ENCODE measurements at places on chromosomes 2 and 18.
A peak's percentile ranks its signal among the peaks of the same experiment; 100 is the strongest.

DNA sequence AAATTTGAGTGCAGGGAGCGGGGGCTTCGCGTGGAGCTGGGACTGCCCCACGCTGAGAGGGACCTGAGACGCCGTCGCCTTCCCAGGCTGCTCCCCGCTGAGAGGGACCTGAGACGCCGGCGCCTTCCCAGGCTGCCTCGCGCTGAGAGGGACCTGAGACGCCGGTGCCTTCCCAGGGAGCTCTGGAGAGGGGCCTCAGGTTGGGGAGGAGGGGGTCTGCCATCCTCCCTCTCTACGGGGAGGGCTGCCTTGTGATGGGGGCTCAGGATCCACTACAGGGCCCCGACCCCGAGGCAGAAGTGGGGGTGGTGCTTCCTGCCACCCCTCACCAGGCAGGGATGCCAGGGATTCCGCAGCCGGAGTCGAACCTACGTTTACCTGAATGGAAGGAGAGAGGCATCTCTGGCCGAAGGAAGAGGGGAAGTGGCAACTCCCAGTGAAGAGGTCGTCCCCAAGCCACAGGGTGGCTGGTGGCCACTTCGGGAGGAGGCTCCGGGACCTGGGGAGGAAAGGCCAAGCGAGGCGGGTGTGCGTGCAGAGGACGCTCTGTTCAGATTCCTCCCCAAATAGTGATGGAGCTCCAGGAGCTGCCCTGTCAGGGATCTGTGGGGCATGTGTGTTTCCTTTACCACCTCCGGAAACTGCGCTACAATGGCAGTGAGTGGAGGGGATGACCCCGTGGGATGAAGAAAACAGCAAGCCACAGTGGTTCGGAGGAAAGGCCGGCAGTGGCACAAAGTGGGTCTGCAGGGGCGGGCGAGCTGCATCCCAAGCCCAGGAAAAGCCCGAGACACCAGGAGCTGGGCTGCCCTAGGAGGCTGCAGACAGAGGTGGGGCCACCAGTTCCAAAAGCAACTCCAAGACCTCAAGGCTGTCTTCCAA is 108.2 kb upstream of the CTDP1 start:
- no peak for DNase-seq

GRCh38 chr18:8937160-8938094 is 165.1 kb upstream of the NDUFV2 start:
- peak; percentile 64 for DNase-seq

DNA sequence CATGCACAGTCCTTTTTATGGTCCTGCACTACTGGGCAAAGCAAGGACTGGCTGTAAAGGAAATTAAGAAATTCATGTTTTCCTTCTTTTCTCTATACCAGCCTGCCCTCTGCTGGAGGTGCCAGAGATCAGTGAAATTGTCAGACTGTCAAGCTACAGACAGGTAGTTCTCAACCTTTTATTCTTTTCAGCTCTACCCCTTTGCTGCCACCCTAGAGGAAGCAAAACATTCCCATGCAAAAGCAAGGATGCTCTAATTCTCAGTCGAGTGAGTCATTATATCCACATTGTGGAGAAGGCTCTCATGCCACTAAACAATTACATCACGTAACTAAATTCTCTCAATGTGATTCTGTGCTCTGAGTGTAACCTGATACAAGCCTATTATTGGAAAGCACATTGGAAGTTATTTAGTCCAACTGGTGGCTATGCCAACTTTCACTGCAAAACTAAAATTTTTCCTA is 25.0 kb upstream of the RAPGEF4 start:
- DNase-seq, result peak; percentile 96

DNA sequence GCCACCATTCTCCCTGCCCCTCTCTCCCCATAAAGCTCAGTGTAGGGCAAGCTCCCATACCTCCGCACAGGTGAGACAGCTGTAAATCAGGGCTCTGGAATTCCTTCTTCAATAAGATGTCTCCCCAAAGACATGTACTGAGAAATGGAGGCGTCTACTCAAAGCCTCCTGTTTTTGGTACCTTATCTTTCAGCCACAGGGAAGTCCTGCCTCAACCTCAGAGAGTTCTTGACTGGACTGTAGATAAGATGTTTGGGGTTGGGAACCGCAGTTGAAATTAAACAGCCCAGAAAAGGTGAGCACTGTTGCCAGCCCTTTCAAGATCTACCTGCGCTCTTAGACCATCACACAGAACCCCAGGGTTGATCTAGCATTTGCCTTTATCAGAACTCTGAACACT is 1.4 kb upstream of the GALNT14 start:
- DNase-seq, result no peak

DNA sequence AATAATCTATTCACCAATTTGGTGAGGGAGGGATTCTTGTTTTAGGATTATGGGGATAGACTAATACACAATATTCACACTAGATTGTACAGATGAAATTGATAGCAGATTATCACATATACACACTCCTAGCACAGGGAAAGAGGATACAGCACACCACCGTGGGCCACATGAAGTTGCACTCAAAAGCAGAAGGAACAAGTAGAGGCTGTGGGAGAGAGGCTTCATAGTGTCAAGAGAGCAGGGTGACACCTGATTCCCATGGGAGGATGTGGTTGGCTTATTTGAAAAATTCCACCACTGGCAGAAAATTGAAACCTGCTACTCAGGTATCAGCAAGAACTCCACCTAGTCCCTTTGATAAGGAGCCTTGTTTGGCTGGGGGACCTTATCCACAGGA is 395.6 kb downstream of the SPAG16 start:
- DNase-seq, result no peak

- no peak for DNase-seq
These were observed 48.9 kb downstream of the MEP1B start for GRCh38 chr18:32238635-32239268.

DNA sequence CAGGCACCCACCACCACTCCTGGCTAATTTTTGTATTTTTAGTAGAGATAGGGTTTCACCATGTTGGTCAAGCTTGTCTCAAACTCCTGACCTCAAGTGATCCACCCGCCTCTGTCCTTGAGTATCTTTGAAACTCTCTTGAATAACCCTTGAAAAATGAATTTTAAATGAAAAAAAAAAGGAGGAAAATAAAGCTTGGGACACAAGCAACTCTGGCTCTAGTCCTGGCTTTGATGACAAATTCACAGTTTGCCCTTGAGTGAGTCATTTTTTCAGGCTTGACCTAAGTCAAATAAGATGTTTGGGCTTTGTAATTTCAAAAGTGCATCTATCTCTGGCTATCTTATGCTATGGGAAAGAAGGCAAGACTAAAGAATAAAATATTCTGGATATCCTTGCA is 79.0 kb upstream of the TRIB2 start:
- DNase-seq, result peak; percentile 78

DNA sequence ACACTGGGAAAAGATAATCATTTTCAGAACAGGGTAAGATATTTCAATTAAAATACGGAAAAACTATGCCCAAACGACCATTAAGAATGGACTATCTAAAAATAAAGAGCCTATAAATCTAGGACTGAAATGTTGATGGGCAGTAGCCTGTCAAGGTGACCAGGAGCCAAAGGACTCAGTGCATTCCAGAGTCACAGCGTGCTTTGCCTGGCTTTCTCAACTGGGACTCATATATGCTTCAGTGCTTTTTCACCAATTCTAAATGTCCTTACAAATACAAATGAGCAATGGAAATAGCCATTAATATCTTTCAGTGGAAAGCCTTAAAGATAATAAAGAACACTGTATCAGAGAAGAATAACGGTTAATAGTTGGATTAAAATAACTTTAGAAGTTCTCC is 35.4 kb downstream of the PREPL start:
- no peak for DNase-seq

GRCh38 chr2:6883448-6884122 is 6.0 kb downstream of the RSAD2 start:
- no peak for DNase-seq

GRCh38 chr2:201433394-201433995 is 17.8 kb downstream of the TRAK2 start:
- DNase-seq, result no peak

- DNase-seq, result no peak
These were observed 30.2 kb downstream of the DIS3L2 start for GRCh38 chr2:231991664-231992063.

- DNase-seq, result no peak
These were observed 110.6 kb downstream of the MRO start for GRCh38 chr18:50709193-50709592.

DNA sequence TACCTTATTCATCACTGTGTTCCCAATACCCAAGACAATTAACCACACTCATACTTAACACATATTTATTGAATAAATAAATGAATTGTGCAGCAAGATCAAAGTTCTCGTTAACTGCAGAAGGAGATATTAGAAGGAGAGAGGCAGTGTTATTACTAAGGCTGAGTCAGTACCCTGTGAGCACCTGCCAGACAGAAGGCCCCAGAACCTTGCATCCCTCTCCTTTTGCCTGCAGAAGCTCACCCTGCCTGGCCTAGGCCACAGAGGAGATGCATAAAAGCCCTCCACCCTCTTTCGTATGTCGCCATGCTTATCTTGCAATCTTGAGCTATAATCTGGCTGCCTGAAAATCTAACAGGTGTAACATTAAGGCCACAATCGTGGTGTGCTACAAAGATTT is 20.5 kb upstream of the RNF149 start:
- peak; percentile 71 for DNase-seq

GRCh38 chr2:39091543-39091942 is 29.3 kb downstream of the SOS1 start:
- no peak for DNase-seq

- no peak for DNase-seq
These were observed 71.3 kb downstream of the FMNL2 start for GRCh38 chr2:152406119-152406835.

GRCh38 chr2:10732924-10733565 is 11.6 kb downstream of the ATP6V1C2 start:
- DNase-seq, result no peak

DNA sequence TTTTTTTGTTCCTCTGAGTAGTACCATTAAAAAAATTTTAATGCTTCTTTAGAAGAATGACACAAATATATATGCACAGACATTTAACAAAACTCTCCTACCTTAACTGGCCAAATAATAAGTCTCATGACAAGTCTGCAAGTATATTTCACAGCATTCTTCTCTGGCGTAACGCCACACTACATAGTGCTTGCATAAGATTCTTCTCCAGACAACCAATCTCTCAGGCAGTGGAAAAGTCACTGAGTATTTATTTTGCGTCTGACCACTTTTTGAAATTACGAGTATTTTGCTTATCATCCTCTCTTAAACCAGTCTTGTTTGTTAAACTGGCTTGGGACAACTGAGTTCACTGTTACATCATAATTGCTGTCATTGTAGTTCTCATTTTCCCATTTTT is 749.2 kb downstream of the ADCYAP1 start:
- DNase-seq, result no peak

DNA sequence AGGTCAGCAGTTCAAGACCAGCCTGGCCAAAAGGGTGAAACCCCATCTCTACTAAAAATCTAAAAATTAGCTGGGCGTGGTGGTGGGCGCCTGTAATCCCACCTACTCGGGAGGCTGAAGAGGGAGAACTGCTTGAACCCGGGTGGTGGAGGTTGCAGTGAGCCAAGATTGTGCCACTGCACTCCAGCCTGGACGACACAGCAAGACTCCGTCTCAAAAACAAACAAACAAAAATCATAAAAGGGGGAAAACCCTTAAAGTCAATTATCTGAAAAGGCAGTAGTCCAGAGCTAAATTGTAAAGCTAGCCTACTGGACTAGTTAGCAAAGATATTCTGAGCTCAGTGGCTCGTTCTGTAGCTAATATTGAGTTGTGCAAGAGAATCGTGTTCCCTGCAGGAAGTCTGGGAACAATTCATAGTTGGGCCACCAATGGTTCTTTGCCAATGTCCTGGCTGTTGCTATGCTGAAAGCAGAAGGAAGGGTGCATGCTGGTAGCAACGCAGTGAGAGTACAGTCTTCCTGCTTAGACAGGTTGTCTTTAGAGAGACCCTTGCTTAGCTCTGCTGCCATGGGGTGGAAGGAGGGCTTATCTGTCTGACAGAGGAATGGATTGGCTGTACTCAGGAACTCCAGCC is 4.3 kb downstream of the TGOLN2 start:
- DNase-seq, result no peak

DNA sequence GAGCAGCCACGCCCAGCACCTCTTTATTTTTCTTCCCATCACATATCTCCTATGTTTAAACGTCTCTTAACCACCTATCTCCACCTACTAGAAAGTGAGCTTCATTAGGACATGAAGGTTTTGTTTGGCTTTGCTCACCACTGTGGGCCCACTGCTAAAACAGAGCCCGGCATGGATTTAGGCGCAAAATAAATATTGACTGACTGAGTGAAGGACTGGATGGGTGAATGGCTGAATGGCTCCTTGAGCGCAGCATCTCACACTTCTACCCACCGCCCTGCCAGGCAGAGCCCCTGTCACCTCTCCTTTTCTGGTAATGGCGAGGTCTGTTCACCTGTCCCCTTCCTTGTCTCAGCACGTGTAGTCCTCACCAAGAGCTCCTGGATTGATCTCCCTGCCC is 10.1 kb downstream of the CAPG start:
- DNase-seq, result no peak

DNA sequence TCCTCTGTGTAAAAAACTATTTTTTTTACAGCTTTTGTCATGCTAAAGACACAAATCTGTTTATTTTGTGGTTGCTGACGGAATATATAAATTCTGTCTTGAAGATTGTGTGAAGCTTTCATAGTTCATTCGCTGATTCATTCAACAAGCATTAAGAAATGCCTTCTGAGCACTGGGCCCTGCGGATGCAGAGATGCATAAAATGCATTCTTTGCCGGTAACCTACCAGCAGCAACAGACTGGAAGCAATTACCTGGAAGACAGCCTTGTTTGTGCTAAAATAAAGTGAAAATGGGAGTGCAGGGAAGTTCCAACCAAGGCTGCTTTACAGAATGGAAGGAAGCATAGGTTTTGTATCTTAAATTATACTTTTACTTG is 119.7 kb downstream of the PMAIP1 start:
- DNase-seq, result peak; percentile 94

- no peak for DNase-seq
These were observed 49.7 kb downstream of the ARL4C start for GRCh38 chr2:234447189-234447588.

DNA sequence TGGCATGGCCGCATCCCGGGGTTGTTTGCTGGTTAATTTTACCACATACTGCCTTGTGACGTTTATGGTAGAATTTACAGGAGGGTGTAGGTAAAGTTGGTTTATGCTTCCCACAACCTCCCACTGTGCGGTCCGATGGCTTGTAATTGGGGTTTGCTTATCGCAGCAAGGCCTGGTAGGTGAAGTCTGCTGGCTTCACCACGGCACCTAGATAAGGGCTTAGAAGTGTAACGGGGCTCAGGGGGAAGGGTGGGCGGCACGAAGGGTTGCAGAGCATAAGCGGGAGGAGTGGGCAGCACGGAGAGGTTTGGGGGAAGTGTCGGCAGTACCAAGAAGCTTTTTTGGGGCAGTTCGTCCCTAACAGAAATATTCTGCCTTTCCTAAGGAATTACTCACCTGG is 39.0 kb upstream of the TMEM131 start:
- DNase-seq, result no peak

- no peak for DNase-seq
These were observed 688.6 kb downstream of the NRXN1 start for GRCh38 chr2:50343150-50343830.

DNA sequence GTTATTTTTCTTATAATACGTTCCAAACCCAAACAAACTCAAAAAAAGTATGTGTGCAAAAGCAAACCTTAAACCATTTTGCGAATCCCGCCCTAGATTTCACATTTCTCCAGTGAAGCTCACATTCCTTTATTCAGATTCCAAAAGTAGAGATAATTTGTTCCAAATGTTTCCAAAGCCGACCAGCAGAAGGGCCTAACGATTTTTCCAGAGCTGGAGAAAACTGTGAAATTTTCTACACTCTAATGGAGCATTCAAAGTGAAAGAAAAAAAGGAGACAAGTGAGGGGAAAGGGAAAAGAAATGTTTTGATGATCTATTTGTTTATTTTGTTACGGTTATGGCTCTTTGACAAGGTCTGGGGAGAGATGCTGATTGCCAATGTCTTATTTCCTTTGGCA is 286.5 kb upstream of the SLC14A2 start:
- no peak for DNase-seq

All from PC-3 (cell line).